ENCODE measurements at places on chromosomes 7 and 10.

DNA sequence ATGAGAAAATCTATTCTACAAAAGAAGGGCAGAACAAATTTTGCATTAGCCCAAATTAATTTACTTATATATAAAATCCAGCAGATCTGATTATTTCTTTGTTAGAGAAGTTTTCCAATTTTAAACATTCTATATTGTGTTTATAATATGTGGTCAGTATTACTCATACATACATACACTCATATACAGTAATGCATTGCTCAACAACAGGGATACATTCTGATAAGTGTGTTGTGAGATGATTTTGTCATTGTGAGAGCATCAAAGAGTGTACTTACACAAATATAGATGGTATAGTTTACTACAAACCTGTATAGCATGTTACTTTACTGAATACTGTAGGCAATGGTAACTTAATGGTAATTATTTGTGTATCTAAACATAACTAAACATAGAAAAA is 239.6 kb upstream of the ETV1 start:
- no peak for DNase-seq

- DNase-seq, result no peak
These were observed 227.6 kb downstream of the ANKRD7 start for GRCh38 chr7:118452128-118452527.

- DNase-seq, result no peak
These were observed 256.0 kb upstream of the ZMIZ1 start for GRCh38 chr10:78812571-78813318.

- DNase-seq, result no peak
These were observed 138.8 kb downstream of the CFAP58 start for GRCh38 chr10:104492329-104492940.

DNA sequence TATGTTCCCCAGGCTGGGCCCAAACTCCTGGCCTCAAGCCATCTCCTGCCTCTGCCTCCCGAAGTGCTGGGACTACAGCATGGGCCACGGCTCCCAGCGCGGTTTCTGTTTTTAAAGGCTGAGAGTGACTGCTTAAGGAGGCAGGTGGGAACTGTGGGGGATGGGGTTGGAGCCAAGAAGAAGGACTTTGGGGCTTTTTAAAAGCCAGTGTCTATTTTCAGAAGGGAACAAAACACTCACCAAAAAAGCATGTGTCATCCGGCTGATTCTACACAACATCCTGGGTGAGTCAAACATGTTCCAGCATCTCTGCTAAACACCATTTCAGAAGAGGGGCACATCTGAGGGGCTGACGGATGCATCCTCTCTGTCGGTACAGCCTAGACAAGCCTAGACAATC is 824.5 kb downstream of the TYW1 start:
- no peak for DNase-seq

DNA sequence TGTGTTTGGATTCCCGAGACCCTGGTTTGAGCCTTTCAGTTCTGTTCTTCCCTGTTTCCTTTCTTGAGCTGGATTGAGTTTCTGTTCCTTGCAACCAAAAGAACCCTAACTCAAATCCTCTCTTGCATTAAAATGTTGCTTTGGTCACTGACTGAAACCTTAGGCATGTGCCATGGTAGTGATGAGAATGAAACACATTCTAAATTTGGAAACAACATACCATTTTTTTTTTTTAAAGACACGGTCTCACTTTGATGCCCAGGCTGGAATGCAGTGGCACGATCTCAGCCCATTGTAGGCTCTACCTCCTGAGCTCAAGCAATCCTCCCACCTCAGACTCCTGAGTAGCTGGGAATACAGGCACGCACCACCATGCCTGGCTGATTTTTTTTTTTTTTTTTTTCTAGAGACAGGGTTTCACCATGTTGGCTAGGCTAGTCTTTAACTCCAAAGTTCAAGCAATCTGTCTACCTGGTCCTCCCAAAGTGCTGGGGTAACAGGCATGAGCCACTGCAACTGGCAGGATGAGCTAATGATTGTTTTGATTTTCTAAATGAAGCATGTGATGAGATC is 8.4 kb downstream of the THAP5 start:
- no peak for DNase-seq

DNA sequence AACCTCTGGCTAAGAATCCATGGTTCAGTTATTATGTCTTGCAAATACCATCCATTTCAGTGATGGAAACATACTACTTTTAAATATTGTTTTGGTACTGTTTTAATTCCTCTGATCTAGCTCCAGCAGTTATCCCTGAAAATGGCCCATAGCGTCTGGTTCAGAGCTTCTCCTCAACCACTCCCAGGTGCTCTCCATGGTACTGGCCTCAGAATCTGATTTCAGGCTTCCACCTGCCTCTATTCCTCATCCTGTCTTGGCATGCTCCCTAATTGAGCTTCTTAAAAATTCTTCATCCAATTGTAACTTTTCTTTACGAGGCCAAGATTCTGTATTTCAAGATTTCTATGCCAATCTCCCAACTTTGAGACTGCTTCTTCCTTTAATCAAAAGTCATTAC is 236.3 kb downstream of the HTR7 start:
- no peak for DNase-seq

DNA sequence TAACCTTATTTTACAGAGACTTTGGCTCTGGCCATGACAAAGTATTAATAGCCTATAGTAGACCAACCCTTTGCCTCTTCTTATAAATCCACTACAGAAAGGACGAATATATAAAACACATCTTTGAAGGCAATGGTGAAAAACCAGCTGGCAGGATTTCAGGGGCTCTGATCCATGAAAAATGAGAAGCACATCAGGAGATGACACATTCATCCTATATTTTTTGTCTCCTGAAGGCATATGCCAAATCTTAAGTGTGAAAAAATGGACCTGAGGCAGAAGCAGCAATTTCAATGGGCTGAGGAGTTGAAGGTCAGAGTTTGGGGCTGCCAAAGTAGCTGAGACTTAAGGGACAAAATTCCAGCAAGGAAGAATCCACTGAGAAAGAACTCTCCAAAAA is 14.4 kb downstream of the RNF216 start:
- DNase-seq, result no peak

- DNase-seq, result no peak
These were observed 18.3 kb downstream of the LIPM start for GRCh38 chr10:88820748-88821401.
